ENCODE measurements at places on chromosomes 7 and 10. TPM values are rescaled to one million over a fixed set of nuclear protein-coding genes. Genes with fewer than 3 reads are reported as not detected.

DNA sequence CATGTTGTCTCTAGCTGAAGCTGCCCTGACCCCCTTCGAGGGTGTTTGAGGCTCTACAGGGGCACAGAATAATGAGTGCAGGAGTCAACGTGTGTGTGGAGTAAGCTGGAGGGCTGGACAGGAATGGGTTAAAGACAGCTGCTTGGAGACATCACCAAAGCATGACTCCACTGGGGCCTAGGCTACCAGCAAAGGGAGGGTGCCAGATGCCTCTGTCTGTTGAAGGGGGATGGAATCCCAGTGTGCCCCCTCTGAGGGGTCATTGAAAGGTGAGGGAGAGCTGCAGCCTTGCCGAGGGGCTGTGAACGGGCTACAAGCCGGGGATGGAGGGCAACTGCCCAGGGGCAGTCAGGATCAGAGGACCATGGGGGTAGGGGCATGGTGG, 51.7 kb upstream of the PODXL start:
- H3K27ac ChIP-seq, result no peak overlapping the region
- no peak overlapping the region for H3K4me3 ChIP-seq
- no peaks in the 10 kb centered on the region for H3K4me1 ChIP-seq
- no peaks in the 10 kb centered on the region for H3K27me3 ChIP-seq
- no peak for DNase-seq

DNA sequence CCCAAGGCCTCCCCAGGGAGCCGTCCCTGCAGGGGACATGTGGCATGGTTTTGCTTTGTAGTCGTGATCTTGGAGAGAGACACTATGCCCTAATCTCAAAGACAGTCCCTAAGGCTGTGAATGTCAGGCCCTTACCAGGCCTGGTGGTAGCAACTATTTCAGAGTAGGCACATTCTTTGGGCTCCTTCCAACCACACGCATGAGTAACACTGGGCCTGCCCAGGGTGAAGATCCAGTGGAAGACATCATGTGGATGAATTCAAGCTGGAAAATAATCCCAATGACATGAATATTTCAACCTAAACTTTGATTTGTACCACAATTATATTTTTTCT, 39.5 kb upstream of the INSIG1 start:
- H3K36me3 ChIP-seq, result no peaks in the 10 kb centered on the region
- no peak overlapping the region for H3K27ac ChIP-seq
- H3K4me3 ChIP-seq, result no peak overlapping the region
- H3K27me3 ChIP-seq, result no peaks in the 10 kb centered on the region
- H3K4me1 ChIP-seq, result no peaks in the 10 kb centered on the region

The FBH1 gene
- 138 TPM for total RNA-seq

- DNase-seq, result no peak
- H3K4me1 ChIP-seq, result peaks cover 10% of the 10 kb centered on the region
- H3K36me3 ChIP-seq, result peaks cover 30% of the 10 kb centered on the region
- H3K4me3 ChIP-seq, result no peak overlapping the region
- H3K27me3 ChIP-seq, result no peaks in the 10 kb centered on the region
Measured at GRCh38 chr7:108515013-108515412, 10.9 kb downstream of the PNPLA8 start.

DNA sequence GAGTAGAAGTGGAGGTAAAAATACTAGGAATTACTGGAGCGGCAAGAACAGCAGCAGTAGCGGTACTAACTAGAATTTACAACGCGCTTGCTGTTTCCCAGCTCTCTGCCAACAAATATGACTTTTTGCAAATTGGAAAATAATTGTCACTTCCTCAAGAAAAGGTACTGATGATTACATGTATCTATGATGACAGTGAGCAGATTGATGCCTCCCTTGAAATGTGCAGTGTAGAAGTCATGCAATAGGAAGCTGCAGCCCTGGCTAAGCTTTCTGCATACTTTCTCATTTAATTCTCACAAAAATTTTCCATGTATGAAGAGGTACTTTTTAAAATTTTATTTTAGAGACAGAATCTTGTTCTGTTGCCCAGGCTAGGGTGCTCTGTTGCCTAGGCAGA, 49.9 kb downstream of the ANK3 start:
- H3K36me3 ChIP-seq, result no peaks in the 10 kb centered on the region
- no peaks in the 10 kb centered on the region for H3K27me3 ChIP-seq
- no peak overlapping the region for H3K27ac ChIP-seq
- no peak overlapping the region for H3K4me3 ChIP-seq

DNA sequence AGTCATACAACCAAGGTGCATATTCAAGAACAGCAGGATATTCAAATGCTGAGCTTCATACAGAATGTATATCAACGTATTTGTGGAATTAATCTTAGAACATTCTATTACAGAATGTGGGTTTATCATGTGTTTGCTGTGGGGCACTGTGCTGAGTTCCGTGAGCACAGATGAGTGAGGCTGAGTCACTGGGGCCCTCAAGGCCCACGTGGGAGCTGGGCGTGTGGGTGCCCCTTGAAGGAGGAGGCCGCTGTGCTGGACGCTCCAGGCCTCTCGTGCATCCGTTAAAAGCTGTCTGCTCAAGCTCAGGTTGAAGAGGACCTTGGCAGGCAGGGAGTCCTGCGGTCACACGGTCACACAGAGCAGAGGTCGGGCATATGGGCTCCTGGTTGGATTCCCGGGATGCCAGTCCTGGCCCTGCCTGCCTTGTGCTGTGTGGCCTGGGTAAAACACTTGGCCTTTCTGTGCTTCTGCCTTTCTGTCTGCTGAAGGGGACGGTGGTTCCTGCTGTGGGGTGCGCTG, 70.1 kb downstream of the GLRX3 start:
- no peaks in the 10 kb centered on the region for H3K36me3 ChIP-seq
- H3K4me1 ChIP-seq, result no peaks in the 10 kb centered on the region
- H3K27ac ChIP-seq, result no peak overlapping the region
- no peak overlapping the region for H3K4me3 ChIP-seq
- DNase-seq, result no peak
- no peaks in the 10 kb centered on the region for H3K27me3 ChIP-seq

The SLC13A4 gene
- not detected for total RNA-seq

The SUGCT gene
- total RNA-seq, result 2.6 TPM

GRCh38 chr7:48244864-48245271, 73.6 kb downstream of the ABCA13 start:
- H3K27ac ChIP-seq, result no peak overlapping the region
- H3K4me1 ChIP-seq, result no peaks in the 10 kb centered on the region
- no peaks in the 10 kb centered on the region for H3K27me3 ChIP-seq
- no peaks in the 10 kb centered on the region for H3K36me3 ChIP-seq
